ENCODE measurements at places on chromosomes 13 and 19.

GRCh38 chr13:108980237-108980636, 350.8 kb downstream of the MYO16 start:
- no peak for DNase-seq

DNA sequence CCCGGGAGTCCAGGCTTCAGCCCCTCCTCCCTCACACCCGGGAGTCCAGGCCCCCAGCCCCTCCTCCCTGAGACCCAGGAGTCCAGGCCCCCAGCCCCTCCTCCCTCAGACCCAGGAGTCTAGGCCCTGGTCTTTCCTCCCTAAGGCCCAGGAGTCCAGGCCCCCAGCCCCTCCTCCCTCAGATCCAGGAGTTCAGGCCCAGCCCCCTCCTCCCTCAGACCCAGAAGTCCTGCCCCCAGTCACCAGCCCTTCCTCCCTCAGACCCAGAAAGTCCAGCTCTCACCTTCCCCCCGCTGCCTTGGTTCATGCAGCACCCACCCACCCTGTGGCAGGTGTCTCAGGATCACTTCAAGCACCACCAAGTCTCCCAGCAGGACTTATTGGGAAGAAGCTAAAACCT, 14.1 kb downstream of the CYTH2 start:
- no peak for DNase-seq

GRCh38 chr19:16417660-16418596, 53.8 kb downstream of the EPS15L1 start:
- no peak for DNase-seq

DNA sequence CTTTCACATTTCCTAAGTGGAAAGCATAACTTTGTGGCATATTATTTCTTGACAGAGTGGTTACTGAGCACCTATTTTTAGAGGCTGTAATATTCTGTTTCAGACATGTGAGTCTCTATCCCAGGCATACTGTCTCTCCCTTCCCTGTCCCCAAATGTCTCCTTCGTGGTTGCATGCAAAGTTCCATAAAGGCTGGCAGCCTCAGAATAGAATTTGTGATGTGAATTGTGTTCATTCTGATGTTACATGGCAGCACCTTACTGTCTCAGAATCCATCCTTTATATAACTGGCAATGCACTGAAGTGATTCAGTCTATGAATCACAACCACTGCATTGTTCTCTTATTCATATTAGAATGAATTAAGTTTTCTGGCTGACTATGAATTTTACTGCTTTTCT, 89.0 kb upstream of the SLC7A1 start:
- DNase-seq: no peak

GRCh38 chr19:23394511-23394910, 760 bp downstream of the ZNF91 start:
- DNase-seq: no peak
